Left renal cortex interstitium (tissue), 4 donors: ENCODE measurements at places on chromosomes 12 and 14. TPM values are rescaled to one million over a fixed set of nuclear protein-coding genes. Genes with fewer than 3 reads are reported as not detected.

DNA sequence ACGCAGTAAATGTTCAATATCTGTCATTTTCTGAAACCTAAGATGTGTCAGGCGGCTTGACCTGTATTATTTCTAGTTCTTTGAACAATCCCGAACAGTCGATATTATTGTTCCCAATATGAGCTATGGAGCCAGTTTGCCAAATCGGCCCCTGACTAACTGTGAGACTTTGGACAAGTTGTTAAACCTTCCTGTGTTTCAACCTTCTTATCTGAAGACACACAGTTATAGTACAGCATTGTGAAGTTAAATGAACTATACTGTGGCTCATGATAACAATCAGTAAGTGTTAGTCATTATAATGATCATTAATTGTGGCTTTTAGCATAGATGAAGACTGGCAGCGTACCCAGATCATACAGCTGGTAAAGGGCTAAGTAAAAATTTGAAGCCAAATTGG is 23.4 kb downstream of the DDX47 start:
- DNase-seq, result no peak

GRCh38 chr12:3747543-3747942 is 5.4 kb downstream of the CRACR2A start:
- no peak for DNase-seq

- no peak for DNase-seq
These were observed 198.2 kb downstream of the TSPAN9 start for GRCh38 chr12:3275171-3276041.

Gene TAS2R42
- not detected for polyA plus RNA-seq

DNA sequence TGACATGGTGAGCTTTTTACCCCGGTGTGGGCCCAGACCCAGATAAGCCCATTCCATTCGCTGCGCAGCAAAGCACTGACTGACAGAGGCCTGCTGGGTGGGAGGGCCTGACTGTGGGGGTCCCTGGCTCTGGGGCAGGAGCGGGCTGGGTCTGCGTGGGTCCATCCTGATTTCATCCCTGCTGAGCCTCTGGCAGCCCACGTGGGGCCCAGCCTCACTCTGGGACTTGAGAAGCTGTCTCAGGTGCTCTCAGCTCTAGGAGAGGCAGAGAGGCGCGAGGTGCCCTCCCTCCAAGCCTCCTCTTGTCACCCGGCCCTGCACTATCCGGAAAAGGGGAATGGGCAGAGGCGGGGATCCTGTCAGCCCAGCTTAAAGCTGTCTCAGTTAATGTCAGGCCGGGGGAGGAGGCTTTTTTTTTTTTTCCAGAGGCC is 927 bp downstream of the ABCB9 start:
- no peak for DNase-seq

DNA sequence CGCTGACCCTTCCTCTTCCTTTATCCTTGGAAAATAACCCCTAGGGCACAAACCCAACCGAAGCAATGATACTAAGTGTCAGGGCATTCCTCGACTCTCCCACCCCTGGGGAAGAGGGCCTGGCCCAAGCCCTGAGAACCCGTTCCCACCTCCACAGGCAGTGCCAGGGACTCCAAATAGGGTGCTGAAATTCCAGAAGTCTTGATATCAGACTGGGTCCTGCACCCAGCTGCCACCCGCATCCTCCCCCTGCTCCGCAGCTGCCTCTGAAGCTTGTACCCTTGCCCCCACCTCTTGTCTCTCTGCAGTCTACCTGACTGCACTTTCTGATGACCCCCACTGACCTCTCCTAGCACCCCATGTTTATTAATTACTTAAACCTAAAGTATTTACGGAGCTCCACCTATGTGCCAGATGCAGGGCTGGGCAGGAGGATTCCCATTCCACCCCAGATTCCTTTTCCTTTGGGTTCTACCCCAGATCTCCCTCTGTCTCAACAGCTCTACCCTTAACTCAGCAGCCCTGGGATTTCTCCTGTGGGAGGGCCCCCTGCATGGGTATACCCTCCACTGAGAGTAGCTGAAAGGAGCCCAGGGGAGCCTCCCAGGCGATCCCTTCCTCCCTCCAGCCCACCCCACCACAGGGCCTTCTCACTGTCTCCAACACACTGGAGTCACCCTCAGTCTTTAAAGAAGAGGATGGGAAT is 4.1 kb upstream of the KRT18 start:
- DNase-seq, result no peak

Gene IL23A
- 0.59 TPM for polyA plus RNA-seq

Gene MARCHF9
- polyA plus RNA-seq, result 20.8 TPM

- DNase-seq, result no peak
These were observed 5.7 kb upstream of the VDR start for GRCh38 chr12:47910486-47910885.

GRCh38 chr12:52818388-52818787 is 4.5 kb upstream of the KRT4 start:
- DNase-seq, result peak; percentile 15

DNA sequence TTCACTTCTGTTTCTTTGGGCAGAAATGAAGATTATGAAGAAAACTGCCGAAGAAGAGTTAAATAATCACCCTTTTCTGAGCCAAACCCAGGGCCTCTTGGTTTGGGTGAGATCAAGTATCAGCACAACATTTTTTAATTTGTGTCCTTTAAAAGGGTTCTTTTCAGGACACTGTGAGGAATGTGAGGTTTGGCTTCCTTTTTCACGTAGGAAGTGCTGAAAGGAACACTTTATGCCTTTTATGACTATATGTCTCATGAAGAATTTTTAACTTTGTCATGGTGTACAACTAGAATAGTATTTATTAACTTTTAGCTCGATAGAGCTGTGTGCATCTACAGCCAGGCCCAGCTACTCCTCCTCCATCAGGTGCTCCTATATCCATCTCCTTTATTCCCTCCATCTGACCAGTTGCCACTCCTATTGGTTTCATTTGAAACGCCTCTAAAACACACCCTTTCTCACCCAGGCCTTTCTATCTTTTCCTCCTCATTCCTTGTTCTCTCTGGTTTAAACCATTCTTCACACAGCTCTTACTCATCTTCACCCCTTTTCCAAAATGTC is 103.6 kb upstream of the LRIG3 start:
- no peak for DNase-seq

GRCh38 chr12:24770821-24771220 is 178.1 kb downstream of the BCAT1 start:
- DNase-seq, result no peak

Gene SLC10A1
- polyA plus RNA-seq, result 0.22 TPM

GRCh38 chr14:77498984-77499527 is 440 bp upstream of the ISM2 start:
- no peak for DNase-seq

Gene CCDC197
- polyA plus RNA-seq, result not detected

GRCh38 chr12:64028541-64028940 is 184.0 kb downstream of the SRGAP1 start:
- DNase-seq, result no peak

DNA sequence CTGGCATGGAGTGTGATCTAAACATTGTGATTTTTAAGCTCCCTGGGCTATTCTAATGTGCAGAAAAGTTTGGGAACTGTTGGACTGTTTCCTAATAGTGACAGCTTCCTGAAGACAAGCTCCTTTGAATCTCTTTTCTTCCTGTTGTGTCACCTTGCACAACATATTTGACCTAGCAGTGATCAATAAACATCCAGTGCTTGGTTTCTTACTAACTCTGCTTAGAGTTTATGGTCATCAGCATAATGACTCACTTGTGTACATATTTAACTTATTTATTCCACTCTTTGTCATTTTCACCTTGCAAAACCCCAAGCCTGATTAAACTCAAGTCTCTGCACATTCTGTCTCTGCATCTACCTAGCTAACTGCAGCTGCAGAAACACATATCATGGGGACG is 27.3 kb upstream of the TBC1D30 start:
- no peak for DNase-seq

Gene TMTC1
- 27.4 TPM for polyA plus RNA-seq
